ENCODE measurements at places on chromosomes 12 and 14.

DNA sequence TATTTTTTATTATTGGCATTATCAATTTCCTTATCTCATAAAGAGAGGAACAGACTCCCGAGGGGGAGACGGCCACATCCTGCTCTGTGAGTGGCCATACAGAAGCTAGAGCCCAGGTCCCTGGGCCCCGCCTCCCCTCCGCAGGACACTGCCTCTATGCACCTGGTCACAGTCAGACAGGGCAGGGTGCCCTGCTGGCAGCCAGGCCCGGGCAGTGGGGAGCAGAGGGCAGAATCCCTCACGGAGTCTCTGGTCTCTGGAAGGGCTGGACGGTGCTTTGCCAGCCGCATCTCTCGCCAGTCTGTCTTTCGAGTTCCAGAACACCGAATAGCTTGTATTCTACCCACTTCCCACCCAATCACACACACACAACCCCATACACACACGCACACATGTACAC is 16.4 kb upstream of the CACNA2D4 start:
- no peak for DNase-seq

- DNase-seq, result no peak
These were observed 133.5 kb downstream of the CPNE8 start for GRCh38 chr12:38771871-38772270.

DNA sequence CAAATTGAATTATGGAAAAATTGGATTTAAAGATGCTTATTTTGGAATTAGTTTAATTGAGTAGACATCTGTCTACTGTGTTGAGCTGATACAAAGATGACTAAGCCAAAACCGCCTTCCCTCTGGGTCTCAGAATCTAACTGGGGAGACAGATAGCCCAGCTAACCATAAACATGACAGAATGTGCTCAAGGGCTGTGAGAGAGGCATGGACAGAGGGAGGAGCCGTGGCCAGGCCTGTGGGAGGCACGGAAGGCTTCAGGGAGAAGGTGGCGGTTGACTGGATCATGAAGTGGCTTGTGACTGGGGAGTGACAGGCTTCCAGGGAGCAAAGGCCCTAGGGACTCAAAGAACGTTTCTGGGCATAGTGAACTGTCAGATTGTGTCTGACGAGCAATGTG is 74.6 kb downstream of the DACT1 start:
- no peak for DNase-seq

GRCh38 chr14:29925736-29926135 is 1.9 kb downstream of the PRKD1 start:
- no peak for DNase-seq

DNA sequence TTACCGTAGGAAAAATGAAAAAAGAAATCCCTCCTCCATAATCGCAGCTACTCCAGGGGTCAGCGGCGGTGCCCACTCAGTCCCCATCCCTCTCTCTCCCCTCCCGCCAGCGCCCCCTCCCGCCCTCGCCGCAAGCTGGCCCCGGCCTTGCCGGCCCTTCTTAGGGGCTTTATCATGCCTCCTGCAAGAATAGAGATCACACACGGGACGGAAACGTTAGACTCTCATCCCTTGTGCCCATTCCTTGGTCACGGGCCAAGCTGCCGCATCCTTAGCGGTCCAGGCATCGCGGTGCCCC is 692 bp upstream of the COX14 start:
- no peak for DNase-seq

DNA sequence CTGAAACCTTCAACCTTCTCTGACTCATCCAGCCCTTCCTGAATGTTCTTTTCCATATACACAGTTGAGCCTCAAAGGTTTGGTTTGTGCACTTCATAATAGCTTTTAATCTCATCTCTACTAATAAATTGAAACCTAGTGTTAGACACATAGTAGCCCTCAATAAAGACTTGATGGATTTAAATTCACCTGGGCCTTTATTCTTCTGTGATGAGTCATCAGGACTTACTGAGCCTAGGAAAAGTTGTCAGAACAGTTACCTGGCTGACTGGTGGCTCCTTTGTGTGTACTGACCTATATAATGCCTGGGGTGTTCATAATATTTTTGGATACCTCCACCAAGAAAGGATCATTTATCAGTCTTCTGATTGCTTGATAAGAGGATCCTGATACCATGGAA is 86.4 kb upstream of the NTF3 start:
- DNase-seq, result no peak

DNA sequence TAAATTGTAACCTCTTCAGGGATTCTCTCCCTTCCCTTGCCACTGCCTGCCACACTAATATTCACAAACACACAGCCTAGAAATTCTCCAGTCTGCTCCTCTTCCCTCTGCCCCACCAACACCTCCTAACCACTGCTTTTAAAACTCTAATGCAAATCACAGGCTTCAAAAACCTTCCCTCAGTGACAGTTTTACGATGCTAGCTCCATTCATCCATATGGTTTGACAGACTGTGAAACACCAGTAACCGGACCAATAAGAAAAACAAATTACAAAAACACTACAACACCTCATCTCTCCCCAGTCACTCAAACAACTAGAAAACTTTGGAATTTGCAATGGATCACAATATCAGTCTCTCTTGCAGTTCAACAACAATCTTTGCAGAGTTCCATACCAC is 5.7 kb downstream of the DPF3 start:
- no peak for DNase-seq

GRCh38 chr12:27105746-27106536 is 23.6 kb upstream of the C12orf71 start:
- no peak for DNase-seq

DNA sequence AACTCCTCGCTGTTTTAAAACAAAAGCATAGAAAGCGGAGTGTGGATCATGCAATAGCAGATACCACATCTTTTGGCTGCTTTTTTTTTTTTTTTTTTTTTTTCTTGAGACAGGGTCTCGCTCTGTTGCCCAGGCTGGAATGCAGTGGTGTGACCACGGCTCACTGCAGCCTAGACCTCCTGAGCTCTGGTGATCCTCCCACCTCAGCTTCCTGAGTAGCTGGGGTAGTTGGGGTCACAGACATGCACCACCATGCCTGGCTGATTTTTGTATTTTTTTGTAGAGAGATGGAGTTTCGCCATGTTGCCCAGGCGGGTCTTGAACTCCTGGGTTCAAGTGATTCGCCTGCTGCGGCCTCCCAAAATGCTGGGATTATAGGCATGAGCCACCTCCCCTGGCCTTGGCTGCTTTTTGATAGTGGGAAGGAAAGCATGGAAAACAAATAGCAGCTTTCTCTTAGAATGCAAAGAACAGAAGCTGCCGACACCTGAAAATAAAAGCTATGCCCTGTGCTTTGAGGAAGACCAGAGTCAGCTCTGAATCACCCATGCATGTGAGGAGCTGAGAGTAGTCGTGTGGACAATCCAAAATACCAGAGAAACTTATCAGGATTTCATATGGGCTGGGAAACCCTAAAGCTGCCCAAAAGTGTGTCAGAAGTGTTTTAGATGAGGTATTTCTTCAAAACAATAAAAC is 3.6 kb upstream of the ELK3 start:
- DNase-seq, result no peak

DNA sequence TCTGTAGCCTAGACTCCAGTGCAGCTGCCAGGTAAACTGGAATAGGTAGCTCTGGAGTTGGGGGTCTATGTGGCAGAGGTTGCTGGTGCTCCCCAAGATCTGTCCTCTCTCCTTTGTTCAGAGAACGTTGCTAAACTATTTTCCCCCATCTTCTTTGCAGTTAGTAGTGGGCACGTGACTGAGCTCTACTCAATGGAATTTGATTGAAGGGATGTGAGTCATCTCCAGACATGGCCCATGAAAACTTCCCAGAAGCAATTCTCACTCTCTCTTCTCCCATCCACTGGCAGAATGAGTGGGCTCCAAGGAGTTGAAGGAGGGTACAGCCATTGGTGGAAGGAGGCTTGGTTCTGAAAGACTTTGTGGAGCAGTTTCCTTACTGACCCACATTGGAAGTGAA is 44.0 kb downstream of the PAH start:
- DNase-seq, result no peak

- DNase-seq, result no peak
These were observed 32.4 kb downstream of the ANO2 start for GRCh38 chr12:5912437-5913334.

DNA sequence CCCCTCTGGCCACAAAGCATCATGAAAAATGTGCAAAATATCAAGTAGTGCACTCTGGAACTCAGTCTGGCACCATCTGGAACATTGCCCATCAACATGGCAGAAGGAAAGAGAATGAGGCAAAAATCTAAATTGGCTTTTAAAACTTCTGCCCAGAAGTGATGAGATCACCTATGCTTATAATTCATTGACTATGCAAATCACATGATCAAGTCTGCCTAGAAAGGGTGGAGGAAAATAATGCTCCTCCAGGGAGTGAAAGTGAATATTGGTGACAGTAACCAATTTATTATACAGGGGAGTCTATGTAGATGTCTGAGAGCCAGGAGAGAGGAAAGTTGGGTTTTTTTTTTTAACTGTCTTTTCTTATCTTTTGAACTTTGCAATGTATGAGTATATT is 73.3 kb upstream of the HIF1A start:
- DNase-seq, result no peak

GRCh38 chr14:54652188-54652587 is 85.3 kb downstream of the SAMD4A start:
- DNase-seq, result no peak

GRCh38 chr14:67425608-67426007 is 13.6 kb upstream of the PLEK2 start:
- no peak for DNase-seq
